Astrocyte (in vitro differentiated cells and primary cell): ENCODE measurements at places on chromosomes 2 and 18.

- DNase-seq, result no peak
Observed at GRCh38 chr18:49123431-49123830, 172.7 kb upstream of the SMAD7 start.

DNA sequence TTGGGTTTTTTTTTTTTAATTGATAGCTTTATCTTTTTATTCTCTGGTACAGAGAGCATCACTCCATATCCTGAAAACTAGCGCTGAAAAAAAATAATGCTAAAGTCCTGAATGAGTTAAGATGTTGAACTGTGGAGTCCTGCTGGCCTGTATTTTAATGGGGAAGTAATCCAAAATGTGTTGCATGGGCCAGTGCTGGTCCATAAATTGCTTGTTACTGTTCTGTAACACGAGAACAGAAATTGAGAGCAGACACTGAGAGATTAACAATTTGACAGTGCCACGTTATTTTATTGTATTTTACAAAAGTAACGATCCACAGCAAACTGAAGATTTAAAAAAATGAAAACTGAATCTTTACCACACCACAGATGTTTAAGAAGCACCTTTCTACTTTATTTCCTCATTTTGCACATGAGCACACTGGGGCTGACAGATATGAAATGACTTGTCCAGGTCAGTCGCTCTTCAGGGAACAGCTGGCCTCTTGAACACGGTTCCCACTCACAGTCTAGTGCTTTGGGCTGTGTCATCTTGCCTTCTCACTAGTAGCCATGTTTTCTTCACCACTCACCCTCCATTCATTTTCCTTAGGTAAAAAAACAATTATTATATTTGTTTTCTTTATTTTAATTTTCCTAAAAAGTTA is 35.3 kb downstream of the ZCCHC2 start:
- no peak for DNase-seq

DNA sequence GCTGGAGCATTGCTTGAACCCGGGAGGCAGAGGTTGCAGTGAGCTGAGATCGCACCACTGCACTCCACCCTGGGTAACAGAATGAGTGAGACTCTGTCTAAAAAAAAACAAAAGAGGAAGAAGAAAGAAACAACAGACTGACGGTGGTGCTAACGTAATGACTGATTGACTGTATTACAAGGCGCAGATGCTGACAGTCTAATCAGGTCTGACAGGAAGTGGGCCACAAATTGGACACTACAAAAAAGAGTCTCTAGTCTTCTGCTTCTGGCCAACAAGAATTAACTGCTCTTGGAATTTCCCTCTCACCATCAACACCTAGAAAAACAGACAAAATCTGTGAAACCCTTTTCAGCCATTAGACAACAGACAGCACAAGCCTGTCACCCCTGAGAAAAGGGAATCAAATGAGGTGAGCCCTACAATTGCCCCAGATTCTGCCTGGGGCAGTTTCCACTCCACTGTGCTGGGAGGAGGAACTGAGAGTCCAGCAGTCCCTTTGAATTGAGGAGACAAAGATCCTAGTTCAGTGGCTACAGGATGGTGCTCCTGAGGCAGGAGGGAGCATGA is 43.3 kb downstream of the SNED1 start:
- no peak for DNase-seq

DNA sequence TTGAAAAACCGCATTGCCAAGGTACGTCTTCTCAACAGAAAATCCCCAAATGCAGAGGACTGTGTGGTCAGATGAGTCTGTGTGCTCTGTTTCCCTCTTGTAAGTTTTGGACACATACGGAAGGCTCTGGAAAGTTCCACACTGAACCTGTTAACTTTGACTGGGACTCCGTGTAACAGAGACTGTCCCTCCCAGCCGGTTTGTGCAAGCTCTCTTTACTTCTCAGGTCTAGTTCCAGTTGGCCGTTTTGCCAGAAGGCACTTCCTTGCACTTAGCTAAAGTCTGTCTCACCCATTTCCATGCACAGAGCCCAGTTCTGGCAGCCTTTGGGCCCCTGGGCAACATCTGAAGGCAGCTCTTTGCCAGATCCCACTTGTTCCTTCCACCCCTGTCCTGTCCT is 22.0 kb downstream of the EFHD1 start:
- DNase-seq, result no peak

DNA sequence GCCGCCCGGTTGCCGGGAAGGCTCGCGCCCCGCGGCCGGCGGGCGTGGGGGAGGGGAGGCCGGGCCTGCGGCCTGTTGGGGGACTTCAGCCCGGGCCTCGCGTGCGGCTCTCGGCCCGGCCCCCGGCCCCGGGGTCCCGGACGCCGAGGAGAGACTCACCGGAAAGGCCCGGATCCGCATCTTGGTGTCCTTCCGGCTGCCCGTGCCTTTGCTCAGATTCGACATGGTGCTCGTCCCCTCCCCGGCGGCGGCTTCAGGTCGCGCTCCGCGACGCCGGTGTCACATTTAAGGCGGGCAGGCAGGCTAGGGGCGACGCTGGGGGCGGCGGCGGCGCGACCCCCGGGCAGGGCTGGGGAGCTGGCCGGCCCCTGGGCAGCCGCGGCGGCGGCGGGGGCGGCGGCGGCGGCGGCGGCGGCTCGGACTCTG is 365 bp downstream of the CUL3 start:
- no peak for DNase-seq
